Common myeloid progenitor, CD34-positive (primary cell): ENCODE measurements at places on chromosomes 6 and 20.

- DNase-seq, result peak; percentile 50
Measured at GRCh38 chr6:146289816-146290588, 253.6 kb upstream of the RAB32 start.

DNA sequence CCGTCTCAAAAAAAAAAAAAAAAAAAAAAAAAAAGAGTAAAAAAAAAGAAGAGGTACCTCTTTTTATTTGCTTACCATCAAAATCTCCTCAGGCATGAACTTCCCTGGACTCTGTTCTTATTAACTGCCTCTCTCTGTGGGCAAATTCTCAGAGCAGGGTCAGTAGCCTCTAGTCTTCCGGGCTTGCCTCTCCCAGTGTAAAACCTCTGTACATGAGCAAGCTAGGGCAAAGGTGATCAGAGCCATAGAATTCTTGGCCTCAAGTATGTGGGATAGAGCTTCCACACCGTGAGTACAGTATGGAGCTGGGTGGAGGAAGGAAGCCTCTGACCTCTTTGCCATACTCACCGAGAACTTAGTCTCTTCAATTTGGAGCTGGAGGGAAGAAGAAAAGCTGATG lies 58.5 kb downstream of the TRPC4AP start:
- DNase-seq, result no peak

DNA sequence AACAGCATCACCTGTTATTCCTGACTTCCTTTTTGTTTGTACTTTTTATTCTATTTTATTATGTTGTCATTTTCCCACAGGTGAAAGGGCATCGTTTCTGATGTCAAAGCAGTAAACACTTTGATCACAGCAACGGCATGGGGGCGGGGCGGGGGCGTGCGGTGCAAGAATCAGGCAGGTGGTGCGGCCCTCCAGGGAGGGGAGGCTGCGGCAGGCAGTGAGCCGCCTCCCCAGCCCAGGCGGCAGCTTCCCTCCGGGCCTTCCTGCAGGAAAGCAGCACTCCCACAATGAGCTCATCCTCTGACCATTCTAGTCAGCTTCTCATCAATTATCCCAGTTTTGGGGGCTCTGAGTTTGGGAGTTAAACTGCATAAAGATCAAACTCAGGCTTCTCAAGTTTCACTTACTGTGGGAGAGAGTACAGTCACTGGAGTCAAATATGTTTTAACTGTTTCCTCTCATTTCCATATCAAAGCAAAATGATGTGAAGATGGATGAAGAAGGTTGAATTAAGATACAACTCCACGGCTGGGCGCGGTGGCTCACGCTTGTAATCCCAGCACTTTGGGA lies 608.4 kb upstream of the AGPAT4 start:
- no peak for DNase-seq

DNA sequence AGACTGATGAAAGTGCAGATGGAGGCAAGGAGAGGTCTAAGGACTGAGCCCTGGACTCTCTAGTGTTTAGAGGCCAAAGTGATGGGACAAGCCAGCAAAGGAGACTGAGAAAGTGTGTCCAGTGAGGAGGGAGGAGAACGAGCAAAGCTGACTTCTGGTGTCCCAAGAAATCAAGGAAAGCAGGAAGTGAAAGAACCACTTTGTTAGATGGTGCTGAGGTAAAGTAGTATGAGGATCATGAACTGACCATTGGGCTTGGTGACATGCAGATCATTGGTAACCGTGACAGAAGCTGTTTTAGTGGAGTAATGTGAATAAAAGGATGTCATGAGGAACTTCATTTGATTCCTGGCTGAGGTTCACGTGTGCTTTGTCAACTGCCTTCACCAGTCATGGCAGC lies 108.4 kb downstream of the SLX4IP start:
- no peak for DNase-seq

DNA sequence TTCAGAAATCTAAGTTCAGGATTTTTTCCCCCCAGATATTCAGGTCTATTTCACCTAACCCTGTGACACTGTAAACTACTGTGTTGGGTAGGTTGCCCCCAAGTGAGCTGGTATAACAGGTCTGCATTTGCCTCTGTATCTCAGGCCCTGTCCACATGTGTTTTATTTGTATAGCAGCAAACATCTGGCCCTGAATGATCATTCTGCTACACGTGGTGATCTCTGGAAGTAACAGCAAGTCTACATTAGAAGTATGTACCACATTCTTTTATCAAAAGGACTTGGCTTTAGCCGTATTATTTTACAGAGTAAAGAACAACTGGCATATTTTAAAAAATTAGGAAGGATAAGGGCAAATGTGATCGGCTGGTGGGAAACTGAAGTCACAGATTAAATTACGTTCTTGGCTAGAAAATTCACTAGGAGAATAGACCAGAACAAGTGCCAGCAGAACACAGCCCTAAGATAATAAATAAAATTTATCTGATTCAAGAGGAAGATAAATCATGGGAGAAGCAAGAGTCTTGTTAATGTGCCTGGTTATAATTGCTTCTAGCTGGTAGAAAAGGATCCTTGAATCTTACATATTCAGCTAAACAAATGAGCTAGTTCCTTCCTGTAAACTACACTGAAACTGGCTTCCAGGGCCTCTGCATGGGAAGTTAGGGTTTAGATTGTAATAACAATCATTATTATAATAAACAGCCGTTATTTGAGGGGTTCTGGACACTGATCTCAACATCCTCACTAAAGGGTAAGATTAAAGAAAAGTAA lies 192.1 kb downstream of the SAMD5 start:
- DNase-seq, result no peak

- peak; percentile 49 for DNase-seq
Measured at GRCh38 chr6:44001318-44002066, 125.8 kb downstream of the MRPL14 start.

DNA sequence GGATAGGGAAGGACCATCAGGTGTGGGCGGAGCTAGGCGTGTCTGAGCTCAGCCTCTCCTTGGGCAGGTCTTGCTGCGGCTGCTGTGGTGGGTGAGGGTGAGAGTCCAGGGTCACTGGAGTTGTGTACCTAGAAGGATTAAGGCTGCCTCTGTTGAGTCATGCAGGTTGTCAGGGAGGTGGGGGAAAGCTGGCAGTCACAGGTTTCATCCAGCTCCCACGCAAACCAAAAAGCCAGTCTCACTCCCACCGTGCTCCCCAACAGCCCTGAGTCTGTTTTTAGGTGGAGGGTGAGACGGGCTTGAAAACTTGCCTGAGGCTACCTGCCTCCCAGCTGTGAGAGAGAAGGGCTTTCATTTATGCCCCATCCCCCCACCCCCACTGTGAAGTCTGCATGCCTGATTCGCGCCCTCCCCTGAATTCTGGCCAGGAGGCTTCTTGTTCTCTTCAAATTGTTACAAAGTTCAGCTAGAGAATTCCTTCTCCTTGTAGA lies 161.5 kb downstream of the MYLK4 start:
- no peak for DNase-seq

DNA sequence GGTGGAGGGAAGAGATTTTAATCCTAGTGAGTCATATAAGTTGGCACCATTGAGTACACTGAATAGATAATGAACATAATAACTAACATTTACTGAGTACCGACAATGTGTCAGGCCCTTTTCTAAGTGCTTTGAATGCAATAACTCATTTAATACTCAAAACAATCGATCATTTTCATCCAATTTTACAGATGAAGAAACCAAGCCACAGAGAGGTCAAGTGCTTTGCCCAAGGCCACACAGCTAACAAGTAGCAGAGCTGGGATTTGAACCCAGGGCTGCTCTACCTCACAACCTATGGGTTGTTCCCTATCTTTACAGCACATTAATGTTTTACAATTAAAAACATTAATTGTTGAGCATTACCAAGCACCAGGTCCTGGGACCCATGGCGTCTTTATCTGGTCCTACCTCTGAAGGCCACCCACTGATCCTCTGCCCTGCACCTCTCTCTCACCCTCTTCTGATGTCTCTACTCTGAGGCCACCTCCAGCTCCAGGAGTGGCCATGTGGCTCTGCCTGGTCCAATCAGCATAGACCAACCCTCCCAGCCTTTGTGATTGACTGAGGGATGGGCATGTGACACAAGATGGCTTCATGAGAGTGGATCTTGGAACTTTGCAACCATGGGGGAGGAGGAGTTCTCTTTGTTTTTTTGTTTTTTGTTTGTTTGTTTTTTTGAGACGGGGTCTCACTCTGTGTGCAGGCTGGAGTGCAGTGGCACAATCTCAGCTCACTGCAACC lies 83.9 kb downstream of the KCNB1 start:
- DNase-seq, result no peak

- peak; percentile 43 for DNase-seq
Measured at GRCh38 chr6:36120979-36121786, 9.1 kb upstream of the MAPK13 start.
